ENCODE measurements at places on chromosomes 2 and 18.

DNA sequence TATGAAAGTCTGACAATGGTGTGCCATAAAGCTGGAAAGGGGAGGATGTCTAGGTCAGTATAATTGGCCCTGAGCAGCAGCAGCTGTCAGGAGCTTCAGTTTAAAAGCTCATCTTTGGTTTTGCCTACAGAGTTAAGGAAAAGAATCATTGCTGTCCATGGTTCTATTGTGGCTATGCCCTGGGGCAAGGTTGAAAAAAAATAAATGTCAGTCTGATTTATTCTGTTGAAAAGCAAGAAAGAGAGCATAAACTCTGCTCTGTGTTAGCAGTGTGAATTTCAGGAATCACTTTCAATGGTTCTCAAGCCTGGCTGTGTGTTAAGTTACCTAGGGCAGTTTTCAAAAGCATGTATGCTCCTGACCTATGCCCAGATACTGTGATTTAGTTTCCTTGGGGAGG lies 446.7 kb downstream of the SETBP1 start:
- DNase-seq, result no peak

GRCh38 chr2:132965460-132965859 lies 295.5 kb upstream of the LYPD1 start:
- no peak for DNase-seq

DNA sequence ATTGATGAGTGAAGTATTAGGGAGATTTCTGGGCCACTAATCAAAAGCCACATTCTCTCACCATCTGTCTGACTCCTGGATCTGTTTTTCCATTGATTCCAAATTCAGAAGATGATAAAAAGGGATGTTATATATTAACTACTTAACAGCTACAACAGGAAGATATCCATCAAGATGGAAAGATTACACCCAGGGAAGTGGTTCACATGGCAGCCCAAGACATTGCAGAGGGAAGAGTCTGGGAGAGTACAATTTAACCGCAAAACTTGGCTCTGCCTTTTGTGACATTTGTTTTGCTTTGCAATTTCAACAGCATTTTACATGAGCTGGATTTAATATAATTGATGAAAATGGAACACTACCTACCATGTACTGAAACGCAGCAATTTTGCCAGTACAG lies 22.5 kb upstream of the TCF4 start:
- DNase-seq, result no peak

DNA sequence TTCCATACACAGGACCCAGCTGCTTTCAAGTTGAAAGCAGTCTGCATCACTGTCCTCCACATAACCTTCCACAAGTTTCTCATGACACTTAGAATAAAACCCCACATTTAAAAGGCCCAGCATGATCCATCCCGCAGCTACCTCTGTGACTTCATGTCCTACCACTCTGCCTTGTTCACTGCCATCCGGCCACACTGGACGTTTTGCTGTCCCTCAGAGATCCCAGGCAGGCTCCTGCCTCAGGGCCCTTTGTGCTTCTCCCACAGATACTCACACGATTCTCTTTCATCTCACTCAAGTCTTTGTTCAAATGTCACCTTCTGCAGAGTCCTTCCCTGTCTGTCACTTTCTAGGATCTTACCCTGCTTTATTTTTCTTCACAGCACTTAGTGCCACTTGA lies 232.9 kb upstream of the BOD1L2 start:
- no peak for DNase-seq

DNA sequence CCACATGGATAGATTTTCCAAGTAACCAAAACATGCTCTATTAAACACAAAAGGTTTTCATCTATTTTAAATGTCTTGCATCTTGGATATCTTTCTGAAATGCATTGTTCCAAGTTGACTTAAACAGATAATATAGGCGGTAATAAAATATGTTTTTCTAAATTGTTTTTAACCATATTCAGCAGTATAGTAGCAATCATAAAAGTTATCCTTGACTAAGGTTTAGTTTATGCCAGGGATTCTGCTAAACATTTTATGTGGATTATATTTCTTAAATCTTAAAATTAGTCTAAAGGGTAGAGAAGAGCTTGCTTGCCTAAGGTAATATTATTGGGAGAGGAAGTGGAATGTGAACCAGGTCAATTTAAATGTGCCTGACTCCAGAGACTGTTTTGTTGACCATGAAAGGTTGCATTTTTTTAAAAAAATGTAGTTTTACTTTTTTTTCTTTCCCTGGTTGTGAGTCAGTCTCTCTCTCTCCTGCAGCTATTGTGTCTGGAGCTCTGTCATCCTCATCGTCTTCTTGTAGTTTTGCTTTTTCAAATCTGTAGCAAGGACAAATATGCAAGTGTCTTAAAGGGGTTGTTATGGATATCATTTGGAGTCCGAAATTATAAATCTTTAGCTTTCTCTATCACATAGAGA lies 309.1 kb upstream of the COL3A1 start:
- DNase-seq, result no peak

- no peak for DNase-seq
These were observed 62.0 kb upstream of the ST3GAL5 start for GRCh38 chr2:85950743-85951142.

- DNase-seq, result no peak
These were observed 1.4 kb downstream of the PPM1G start for GRCh38 chr2:27407798-27408491.
